ENCODE measurements at places on chromosomes 1 and 21.

- no peak for DNase-seq
These were observed 1.9 kb downstream of the RUNX3 start for GRCh38 chr1:24927988-24928688.

GRCh38 chr1:16093611-16094010 is 20.2 kb upstream of the FAM131C start:
- no peak for DNase-seq

- no peak for DNase-seq
These were observed 393.0 kb downstream of the LRRIQ3 start for GRCh38 chr1:73804935-73805334.

DNA sequence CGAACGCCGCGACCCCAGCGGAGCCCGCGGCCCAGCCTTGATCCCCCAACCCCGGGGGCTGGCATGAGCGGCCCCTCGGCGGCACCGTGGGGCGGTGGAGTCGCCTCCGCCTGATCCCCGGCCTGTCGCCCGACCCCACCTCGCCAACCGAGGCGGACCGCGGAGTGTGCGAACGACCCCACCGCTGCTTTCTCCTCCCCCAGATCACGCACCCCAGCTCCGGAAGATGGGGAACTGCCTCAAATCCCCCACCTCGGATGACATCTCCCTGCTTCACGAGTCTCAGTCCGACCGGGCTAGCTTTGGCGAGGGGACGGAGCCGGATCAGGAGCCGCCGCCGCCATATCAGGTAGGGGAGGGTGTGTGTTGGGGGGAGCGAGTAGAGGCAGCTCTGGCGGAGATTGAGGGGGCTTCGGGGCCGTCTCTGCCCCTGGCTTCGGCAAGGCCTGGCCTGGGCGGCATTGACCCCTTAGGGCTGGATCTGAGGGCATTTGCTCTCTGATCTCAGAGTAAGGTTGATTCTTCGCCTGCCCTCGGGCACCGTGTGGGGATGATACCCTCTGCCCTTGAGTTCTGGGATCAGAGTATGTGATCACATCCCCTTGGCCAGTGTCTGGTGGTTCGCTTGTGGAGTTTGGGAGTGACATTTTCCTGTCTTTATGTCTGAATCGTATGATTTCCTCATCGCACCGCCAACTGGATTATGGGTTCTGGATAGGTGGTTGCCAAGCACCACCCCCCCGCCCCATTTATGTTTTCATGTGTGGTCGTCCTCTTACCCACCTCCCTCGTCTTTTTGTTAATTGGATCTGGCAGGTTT is 668 bp downstream of the RNF11 start:
- peak; percentile 29 for DNase-seq

DNA sequence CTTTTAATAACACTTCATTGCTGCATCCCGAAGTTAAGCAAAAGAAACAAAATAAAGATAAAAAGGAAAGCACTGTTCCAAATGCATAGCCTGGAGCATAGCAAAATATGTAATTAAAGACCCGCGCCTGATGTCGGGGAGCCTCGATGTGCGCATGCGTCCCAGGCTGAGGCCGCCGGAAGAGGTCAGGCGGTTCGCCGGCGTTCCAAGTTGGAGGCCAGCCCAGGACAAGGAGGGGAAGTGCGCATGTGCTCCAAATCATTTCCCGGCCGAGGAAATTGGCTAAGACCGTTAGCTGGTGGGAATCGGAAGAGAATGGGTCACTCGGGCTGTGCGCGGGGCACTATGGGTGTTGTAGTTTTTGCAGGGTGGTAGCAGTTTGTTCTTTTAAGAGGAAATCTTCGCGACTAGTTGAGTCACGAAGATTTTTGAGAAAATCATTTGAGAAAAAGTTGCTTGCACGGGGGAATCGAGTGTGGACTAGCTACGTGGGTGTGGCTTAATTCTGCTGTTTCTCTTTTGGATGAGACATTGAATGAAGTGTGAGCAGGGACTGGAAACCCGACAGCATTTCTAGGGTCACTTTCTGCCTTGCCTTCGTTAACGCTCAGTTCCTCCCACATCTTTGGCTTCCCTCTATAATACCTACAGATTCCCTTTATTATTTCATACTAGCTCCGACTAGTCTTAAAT is 31.0 kb upstream of the CD1D start:
- peak; percentile 54 for DNase-seq

DNA sequence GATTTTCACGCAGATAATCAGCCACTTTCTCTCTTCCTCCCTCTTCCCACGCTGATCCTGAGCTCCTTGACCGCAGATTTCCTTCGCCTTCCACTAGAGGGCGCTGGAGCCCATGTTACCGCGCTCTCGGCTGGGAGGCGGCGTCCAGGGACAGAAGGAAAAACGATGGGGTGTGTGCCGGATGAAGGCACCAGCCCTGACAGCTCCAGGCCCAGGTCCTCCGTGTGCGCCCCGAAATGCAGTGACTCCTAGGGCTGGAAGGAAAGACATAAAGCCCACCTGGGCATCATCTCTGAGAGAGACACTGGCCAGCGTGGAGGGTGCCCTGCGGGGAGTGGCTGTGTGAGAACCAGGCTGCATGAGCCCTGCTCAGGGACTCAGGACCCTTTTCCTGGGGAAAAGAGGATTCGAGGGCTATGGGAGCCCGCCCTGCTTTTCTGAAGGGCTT is 44.9 kb upstream of the CYP2J2 start:
- DNase-seq = peak; percentile 27

DNA sequence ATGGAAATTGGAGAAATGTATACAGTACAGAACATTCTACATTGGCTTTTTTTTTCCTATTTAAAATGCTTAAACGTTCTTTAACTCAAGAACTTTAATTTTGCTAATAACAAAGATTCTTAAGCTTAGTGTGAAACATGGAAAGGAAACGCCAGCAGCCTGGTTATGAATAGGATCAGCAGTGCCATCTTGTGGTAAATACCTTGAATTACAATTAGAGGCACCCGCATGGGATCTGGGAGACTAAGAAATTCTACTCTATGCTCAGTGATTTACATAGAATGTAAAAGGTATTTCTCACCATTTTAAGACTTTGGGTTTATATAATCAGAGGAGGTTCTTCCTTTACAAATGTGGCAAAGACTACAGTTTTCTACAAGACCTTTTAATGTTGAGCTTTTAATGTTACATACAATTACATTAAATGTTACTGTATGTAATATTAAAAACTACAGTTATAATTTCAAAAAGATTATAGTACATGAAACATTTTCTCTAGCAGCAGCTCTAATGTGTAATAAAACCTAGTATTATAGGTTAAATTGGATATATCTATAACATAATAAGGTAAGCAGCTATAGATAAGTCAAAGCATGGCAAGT is 32.1 kb upstream of the APOBEC4 start:
- peak; percentile 18 for DNase-seq

DNA sequence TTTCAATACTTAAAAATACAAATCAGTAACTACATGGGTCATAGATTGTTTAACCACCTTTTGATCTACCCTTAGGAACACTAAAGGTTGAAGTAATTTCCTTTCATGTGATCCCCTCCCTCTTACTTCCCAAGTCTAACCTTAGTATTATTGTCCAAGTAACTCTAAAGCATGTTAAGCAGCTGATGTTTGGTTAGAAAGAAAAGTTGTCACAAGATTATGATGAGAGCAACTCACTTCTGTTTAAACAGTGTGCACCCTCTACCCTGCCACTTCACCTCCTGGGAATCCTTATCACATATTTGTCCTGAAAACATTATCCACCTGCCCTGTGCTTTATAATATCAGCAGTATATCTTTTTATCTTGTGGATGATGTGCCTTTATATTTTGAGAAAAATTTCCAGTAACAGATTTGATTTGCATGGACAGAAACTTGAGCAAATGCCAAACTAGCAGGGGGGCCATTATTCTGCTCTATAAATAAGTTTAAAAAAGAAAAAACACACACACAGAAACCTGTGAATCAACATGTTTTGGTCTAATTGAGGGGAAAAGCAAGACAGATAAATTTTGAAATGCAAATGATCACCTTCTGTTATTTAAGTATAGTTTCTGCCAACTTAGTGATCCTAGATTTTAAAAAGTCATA is 194.3 kb downstream of the RPS6KC1 start:
- DNase-seq = no peak

DNA sequence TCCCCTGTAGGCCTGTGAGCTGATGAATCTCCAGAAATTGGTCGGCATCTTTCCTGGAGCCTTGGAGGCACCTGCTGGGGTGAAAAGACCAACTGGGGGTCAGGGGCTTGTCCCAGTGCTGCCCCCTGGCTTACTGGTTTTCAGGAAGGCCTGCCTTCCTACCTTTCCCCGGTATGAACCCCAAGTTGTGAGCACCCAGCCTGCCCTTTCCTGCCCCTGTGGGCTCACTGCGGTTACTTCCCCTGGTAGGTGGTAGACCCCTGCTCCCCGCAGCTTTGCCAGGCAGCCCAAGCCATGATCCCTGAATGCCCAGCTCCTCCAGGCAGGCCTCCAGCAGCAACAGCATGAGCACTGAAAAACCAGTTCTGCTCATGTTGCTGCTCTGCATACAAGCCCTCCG is 10.2 kb downstream of the DMRTB1 start:
- DNase-seq = no peak

DNA sequence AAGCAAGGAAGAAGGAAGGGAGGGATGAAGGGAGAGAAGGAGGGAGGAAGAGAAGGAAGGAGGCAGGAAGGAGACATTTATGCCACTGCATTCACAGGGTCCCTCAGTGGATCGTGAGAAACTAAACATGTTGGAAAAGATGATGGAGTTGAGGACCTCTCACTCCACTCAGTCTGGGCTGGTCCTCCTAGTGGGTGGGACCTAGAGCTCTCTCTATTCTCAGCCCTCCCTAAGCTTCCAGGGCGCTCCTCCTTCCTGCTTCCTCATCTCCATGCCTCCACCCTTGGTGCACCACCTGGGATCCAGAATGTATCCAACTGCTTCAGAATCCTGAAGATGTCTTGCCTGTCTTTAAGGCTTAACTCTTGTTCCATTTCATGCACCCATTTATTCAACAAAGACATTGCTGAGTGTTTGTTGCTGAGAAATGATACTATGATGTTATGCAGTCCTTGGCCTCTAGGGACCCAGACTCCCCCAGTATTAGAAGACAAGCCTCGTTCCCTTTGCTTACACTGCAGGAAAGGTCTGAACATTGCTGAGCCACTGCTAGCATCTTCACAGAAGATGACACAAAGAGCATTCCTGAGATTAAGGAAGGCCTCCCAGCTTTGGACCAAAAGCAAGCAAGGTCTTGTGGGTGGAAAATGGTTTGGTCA is 88.5 kb downstream of the BEND5 start:
- no peak for DNase-seq

GRCh38 chr1:92096317-92096716 is 16.2 kb downstream of the BTBD8 start:
- DNase-seq = no peak

DNA sequence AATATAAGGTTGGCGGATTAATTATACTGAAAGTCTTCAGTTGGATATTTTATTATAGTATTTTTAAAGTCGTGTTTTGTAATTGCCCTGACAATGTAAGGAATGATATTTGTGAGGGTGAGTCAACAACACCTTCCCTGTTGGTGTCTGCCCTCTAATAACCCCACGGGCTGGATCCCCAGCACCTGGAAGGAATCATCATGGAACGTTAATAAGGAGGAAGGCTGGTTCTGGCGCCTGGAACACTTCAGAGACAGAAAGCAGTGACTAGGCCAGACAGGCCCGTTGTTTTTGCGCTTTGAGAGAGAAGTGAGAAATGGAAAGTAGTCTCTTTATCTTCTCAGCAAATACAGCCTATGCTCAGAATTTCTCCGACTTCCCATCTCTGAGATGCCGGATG is 31.6 kb downstream of the TEX35 start:
- DNase-seq = no peak

GRCh38 chr1:63817152-63817667 is 43.4 kb downstream of the ROR1 start:
- no peak for DNase-seq

- DNase-seq = no peak
These were observed 93.2 kb upstream of the KCNK2 start for GRCh38 chr1:214989341-214989740.

- no peak for DNase-seq
These were observed 1.6 kb downstream of the PALMD start for GRCh38 chr1:99647490-99647889.

DNA sequence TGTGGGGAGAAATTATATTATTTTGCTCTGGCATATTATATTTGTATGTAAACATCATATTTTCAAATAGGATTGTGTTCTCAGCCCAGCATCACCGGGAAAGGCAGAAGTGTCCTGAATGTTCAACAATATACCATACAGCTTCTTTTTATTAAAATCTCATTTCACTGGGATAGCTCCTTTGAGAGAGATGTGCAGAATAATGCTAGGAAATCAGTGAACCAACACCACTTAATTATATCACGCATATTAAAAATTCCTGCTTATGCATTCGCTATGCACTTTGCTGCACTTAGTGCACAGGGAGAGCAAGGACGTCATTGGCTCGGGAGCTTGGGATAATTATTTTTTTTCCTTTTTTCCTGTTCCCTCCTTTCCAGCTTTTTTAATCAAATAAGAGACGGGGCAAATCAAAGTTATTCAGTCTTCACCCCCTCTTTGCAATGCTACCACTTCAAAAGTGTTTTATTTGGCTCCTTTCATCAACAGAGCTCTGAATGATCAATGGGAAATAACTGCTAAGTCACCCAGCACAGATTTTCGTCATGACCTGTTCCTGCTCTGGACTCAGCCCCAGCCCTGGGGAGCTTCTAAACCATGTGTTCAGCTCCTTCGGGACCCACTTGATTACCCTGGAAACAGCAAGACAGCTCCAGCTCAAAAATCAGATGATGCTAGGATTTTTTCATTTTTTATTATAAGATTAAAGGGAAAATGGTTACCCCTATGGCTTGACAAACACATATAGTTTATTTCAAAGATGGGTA is 165.5 kb upstream of the DUSP10 start:
- no peak for DNase-seq

GRCh38 chr1:44072204-44072603 is 40.9 kb upstream of the SLC6A9 start:
- no peak for DNase-seq

DNA sequence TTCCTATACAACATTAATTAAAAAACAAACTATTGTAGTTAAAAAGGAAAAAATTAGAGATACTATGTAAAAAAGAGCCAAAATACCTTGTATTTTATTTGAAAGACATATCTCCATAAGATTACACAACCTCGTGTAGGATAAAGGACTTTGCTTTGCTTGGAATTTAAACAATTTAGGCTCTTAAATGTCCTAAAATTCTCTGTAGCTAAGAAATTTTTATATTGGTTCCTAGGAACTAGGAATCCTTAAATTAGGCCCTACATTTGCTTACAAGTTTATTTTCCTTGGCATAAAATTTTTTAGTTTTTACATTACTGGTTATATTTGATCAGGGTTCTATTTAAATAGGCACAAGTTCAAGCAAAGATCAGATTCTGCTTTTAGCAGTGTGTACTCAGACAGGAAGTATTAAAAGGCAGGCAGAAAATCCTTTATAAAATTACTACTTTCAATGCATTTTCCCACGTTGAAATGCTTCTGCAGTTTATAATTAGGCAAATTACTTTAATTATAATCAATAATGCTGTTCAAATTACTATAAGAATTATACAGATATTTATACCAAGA is 3.4 kb upstream of the ANGPTL3 start:
- DNase-seq = no peak

DNA sequence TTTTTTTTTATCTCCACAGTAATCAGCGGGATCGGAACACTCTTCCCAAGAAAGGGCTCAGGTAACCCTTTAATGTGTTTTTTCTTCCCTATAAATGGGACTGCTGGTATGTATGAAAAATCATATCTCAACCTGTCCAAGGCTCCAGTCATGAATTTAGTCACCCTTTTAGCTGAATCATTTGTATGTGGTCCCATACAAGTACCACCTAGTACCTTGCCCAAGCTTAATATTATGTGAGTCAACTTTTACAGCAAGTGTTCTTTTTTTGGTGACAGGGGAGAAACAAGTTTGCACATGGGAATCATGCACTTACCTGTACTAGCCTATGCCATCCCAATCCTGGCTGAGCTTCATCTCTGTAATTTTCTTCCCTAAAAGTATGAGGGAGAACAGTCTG is 43.7 kb upstream of the IPO9 start:
- no peak for DNase-seq
